RCC 7860 (cell line): ENCODE measurements at places on chromosomes 5 and 9.

DNA sequence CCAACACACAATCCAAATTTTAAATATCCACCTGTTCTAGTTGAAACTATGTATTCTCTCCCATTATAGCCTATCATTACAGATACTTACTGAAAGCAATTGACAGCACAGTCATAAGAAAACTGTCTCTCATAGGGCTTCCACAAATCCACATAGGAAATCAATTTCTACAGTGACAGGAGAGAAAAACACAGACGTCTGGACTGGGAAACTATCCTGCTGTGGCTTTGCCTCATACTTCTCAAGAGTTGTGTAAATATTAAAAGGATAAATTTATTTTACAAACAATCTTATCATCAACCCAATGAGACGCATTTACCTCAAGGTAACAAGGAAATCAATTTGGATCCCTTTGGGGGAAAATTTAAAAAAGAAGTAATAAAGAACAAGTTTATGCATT lies 517.5 kb downstream of the EFNA5 start:
- no peak for DNase-seq

DNA sequence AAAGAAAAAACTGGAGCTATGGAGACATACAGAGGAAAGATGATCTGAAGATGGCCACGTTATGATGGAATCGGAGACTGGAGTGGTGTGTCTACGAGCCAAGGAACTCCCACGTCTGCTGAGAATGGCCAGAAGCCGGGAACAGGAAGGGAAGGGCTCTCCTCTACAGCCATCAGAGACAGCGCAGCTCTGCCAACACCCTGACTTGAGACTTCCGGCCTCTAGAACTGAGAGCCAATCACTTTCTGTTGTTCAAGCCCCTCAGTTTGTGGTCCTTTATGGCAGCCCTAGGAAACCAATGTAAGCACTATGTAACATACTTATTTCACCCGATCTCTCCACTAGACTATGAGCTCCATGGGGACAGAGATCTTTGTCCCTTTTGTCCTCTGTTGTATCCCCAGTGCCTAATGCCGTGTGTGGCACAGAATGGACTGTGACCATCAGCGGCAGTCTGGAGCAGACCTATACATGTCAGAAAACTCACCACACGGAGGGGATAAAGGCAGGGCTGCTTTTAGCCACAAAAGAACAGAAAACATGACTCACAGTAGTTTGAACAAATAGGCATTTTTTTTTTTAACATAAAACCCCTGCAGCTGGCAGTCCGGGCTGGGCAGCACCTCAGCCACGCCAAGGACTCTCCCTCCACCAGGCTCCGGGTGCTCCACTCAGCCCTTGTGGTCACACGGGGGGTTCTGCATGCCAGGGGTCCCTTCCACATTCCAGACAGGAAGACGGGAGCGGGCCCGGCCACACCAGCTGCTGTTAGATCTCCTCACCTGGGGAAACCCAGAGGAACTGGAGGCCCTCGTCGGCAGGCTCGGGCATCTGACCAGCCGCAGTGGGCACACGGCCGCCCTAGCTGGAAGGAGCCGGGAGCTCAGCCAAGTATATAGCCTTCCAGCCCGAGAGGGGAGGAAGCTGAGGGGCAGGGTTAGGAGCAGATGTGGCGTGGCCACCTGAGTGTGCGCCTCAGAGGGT lies 16.1 kb upstream of the MXD3 start:
- peak; percentile 74 for DNase-seq

GRCh38 chr5:117072439-117072838 lies 497.8 kb upstream of the SEMA6A start:
- DNase-seq = no peak

- DNase-seq = no peak
Observed at GRCh38 chr5:140042393-140042642, 781 bp downstream of the NRG2 start.

DNA sequence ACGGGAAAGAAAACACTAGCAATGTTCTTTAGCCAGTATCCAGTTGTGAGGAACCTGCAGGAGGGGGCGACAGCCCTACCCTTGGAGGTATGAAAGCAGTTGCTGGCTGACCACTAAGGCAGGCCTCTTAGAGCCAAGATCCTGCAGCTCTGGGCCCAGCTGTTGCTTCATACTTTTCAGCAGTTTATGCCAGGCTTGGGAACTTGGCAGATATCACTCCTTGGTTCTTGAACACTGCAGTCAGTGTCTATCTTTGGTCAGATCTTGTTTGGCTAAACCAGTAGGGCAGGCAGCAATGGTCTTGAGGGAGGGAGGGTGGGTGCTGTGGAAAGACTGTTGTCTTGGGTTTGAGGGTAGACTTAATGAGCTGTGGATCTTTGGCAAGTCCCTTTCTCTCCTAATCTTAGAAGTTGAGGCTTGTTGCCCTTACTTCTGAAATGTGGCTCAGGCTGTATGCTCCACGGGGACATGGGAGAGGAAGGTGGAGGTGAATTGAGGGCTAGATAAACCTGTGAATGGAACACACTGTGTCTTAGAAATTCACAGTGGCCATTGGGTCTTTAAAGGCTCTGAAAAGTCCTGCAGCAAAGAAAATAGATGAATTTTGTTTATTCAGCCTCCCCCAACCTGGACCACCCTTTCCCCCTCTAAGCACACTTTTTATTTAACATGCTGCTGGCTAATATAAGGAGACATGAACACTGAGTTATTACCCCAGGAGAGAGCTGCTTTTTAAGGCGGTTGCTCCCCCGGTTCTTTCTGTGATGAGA lies 37.5 kb downstream of the ZNF618 start:
- DNase-seq = no peak

GRCh38 chr5:14742498-14742897 lies 78.0 kb downstream of the OTULIN start:
- no peak for DNase-seq

- DNase-seq = no peak
Observed at GRCh38 chr5:158611581-158611980, 488.1 kb downstream of the EBF1 start.

DNA sequence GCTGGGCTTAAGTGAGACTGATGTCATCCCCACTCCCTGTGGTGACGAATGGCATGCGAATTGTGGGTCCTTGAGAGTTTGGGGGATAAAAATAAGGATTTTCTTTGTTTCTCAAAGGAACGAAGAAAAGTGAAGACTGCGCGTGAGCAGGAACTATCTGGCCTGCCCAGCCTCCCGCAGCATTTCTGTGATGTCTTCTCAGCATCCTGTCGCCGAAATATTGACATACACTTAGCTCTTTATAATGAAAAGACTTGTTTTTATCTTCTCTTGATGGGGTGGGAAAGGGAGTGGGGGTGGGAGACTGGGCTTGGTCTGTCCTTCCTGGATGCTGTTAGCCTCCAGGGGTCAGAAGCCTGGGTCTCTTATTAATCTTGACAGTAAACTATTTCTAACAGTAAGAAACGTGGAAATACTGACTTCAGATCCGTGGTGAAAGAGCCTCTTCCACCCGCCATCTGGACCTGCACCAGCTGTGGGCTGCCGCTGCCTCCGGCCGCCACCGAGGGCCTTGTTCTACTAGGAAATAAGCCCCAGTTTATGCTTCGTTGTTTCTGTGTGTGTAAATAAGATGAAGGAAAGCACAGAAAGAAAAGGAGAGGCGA lies 239.6 kb downstream of the FANCC start:
- DNase-seq = no peak

- no peak for DNase-seq
Observed at GRCh38 chr9:126877418-126877817, 17.0 kb downstream of the ZBTB34 start.

- no peak for DNase-seq
Observed at GRCh38 chr5:62680121-62680520, 101.5 kb downstream of the LRRC70 start.

GRCh38 chr9:136104916-136105315 lies 9.8 kb upstream of the NACC2 start:
- no peak for DNase-seq

- DNase-seq = no peak
Observed at GRCh38 chr9:108963459-108964143, 29.4 kb downstream of the ABITRAM start.

DNA sequence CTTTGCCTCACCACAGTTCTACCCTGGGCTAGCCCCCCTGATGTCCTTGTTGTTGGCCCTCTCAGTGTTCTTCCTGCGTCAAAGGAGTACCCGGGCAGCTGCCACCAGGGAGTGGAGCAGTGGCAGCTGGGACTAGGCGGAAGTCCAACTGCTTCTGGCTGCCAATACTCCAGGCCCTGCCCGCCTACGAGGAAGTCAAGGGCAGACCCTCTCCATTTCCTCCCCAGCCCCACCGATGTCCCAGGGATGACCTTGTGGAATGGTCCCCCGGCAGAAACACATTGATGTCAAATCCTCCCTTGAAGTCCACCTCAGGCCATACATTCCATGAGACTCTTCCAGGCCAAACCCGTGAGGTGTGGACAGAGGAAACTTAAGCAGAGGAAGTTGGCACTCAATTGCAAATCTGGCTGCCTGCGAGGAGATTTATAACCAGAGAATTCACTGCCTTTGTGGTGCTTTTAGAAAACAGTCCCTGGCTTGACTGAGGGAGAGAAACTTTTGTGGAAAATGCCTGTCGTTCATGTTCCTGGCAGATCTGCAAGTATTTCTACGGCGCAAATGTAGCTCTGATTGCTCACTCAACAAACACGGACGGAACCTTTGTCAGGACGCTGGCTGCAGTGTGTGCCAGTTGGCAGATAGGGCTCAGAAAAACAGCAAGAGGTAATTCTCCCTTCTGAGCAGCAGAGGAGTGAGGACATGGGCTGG lies 339.7 kb downstream of the RAB3C start:
- DNase-seq = no peak

- no peak for DNase-seq
Observed at GRCh38 chr9:111839987-111840386, 45.2 kb upstream of the SHOC1 start.

DNA sequence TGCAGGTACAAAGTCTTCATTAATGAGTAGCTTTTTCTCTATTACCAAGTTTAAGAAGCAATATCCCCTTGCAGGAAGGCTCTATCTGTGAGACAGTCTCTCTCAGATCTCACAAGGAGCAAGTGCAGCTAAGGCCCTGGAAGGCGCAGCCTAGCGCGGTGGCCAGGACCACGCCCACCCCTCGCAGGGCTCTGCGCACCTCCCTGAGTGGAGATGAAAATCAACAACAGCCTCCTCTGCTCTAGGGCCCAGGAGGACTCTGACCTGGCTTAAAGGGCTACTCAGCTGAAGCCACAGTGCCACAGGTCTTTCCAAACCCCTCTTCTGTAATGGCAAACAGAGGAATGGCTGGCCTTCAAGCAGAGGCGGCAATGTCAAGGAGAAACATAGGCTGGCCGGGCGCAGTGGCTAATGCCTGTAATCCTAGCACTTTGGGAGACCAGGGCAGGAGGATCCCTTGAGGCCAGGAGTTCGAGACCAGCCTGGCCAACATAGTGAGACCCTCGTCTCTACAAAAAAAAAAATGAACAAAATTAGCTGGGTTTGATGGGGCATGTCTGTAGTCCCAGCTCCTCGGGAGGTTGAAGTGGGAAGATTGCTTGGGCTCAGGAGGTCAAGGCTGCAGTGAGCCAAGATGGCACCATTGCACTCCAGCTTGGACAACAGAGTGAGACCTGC lies 11.9 kb downstream of the SEC16A start:
- DNase-seq = no peak
